ENCODE measurements at places on chromosomes 3 and 15.

DNA sequence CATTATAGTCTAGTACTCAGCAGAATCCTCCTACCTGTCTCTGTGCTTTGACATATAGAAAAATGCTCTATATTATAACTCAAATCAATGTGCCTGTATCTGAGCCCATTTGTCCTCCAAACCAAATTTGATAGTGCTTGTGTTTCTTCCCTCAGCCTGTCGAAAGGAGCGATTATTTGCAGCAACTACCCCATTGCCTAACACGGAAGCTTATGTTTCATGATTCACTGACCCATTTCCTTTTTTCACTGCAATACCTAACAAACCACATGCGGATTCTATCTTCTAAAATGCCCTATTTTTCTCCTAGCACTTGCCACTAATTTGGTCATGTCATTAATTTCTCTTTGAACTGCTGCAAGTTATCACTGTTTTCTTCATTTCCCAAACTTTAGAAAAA, 1220.6 kb upstream of the CADM2 start:
- DNase-seq, result no peak

- no peak for DNase-seq
Measured at GRCh38 chr3:184239221-184239620, 9.5 kb downstream of the ALG3 start.

GRCh38 chr3:171365489-171365888, 94.7 kb downstream of the TNIK start:
- no peak for DNase-seq

GRCh38 chr15:58454950-58455401, 23.2 kb downstream of the LIPC start:
- DNase-seq, result no peak

DNA sequence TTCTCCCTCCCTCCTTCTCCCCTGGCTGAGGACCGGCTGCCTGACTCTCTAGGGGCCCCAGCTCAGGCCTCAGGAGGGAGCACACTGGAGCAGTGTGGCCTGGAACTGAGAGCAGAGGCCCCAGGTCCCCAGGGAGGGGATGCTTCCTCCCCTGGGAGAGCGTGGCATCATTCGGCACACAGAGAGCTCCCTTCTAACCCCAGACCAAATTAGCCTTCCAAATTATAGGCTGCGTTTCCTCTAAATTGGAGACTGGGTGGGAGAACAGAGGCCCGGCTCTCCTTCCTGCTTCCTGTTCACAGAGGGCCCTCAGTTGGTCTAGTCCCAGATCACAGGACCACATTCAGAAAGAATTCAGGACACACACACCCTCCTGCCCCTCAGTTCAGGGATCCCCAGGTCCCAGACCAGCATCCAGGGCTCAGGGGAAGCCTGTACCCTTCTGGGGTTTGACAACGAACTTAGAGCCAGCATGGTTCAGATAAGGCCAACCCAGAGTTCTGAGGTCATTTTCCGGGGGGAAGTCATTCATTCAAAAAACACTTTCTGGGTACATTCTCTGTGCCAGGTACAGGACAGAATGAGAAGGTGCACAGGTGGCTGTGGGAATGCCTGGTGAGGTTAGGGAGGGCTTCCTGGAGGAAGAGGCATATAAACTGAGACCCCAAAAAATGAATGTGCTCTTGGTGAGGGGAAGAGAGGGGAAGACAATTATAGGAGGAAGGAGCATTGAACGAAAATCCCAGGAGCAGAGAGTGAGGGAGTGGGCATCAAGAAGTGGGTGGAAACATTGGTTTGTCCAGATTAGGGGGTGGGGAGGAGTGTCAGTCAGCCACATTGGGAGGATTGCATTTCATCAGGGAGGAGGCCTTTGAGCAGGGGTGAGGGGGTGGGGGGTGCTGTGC, 28.4 kb upstream of the RPL29 start:
- DNase-seq, result no peak

Data from esophagus squamous epithelium (tissue), 5 donors.